ENCODE measurements at places on chromosomes 6 and 20.

DNA sequence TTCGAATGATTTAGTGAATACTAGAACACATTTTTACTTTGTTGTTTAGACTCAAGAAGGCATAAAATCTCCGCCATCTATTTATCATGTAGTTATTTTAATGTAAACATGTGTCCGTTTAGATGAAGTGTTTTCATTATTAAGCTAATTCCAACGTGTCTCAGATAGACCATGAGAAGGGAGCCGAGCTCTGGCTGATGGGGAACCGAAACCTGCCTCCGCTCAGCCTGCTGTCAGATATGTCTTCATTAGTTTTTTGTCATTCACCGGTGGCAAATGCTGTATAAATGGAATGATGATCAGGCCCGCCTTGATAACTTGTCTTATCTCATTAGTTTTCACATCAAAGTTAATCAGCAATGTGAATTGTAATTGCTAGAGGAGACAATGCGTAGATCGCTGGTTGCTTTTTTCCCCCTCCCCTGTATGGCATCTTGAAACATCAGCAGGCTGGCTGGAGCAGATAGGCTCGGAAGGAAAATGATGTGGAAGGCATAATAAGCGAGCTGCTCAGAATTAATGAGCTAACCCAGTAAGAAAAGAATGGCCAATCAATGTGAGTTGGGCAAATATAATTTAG, 136.4 kb downstream of the LINC00237 start:
- no peaks in the 10 kb centered on the region for H3K4me1 ChIP-seq
- no peaks in the 10 kb centered on the region for H3K36me3 ChIP-seq
- no peak overlapping the region for H3K4me3 ChIP-seq
- H3K27me3 ChIP-seq = no peaks in the 10 kb centered on the region
- DNase-seq = no peak
- H3K27ac ChIP-seq = no peak overlapping the region

GRCh38 chr20:34578521-34578920, 20.0 kb downstream of the MAP1LC3A start:
- no peaks in the 10 kb centered on the region for H3K4me1 ChIP-seq
- H3K27me3 ChIP-seq = no peaks in the 10 kb centered on the region
- H3K4me3 ChIP-seq = no peak overlapping the region
- H3K36me3 ChIP-seq = peaks cover 5% of the 10 kb centered on the region
- no peak for DNase-seq
- no peak overlapping the region for H3K27ac ChIP-seq

DNA sequence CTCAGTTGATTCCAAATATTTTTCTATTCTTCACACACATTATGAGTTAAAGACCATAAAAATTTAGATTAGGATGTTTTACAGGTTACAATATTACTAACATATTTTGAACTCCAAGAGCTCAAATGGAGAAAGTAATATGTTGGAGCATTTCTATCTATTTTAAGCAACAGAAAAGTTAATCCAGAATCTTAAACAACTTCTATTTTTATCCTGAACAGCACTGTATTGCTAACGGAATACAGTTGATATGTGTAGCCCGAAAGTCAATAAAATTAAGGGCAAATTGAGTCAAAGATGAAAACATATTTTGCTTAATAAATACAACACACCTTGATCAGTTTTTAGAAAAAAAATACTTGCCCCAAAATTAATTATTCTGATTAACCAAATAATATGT, 97.4 kb downstream of the ME1 start:
- H3K4me1 ChIP-seq = no peaks in the 10 kb centered on the region
- H3K4me3 ChIP-seq = no peak overlapping the region
- no peaks in the 10 kb centered on the region for H3K36me3 ChIP-seq
- no peaks in the 10 kb centered on the region for H3K27me3 ChIP-seq

GRCh38 chr6:31020057-31020456, 9.8 kb downstream of the MUC22 start:
- H3K27me3 ChIP-seq = no peaks in the 10 kb centered on the region
- DNase-seq = no peak
- no peak overlapping the region for H3K27ac ChIP-seq
- no peak overlapping the region for H3K4me3 ChIP-seq

- no peak overlapping the region for H3K27ac ChIP-seq
- peaks cover 24% of the 10 kb centered on the region for H3K4me1 ChIP-seq
- no peaks in the 10 kb centered on the region for H3K27me3 ChIP-seq
- no peak overlapping the region for H3K4me3 ChIP-seq
- DNase-seq = no peak
These were observed 74.0 kb downstream of the ANKRD6 start for GRCh38 chr6:89506716-89507617.

GRCh38 chr6:12935637-12936036, 219.1 kb downstream of the PHACTR1 start:
- no peaks in the 10 kb centered on the region for H3K4me1 ChIP-seq
- H3K27ac ChIP-seq = no peak overlapping the region
- H3K27me3 ChIP-seq = no peaks in the 10 kb centered on the region
- no peaks in the 10 kb centered on the region for H3K36me3 ChIP-seq

DNA sequence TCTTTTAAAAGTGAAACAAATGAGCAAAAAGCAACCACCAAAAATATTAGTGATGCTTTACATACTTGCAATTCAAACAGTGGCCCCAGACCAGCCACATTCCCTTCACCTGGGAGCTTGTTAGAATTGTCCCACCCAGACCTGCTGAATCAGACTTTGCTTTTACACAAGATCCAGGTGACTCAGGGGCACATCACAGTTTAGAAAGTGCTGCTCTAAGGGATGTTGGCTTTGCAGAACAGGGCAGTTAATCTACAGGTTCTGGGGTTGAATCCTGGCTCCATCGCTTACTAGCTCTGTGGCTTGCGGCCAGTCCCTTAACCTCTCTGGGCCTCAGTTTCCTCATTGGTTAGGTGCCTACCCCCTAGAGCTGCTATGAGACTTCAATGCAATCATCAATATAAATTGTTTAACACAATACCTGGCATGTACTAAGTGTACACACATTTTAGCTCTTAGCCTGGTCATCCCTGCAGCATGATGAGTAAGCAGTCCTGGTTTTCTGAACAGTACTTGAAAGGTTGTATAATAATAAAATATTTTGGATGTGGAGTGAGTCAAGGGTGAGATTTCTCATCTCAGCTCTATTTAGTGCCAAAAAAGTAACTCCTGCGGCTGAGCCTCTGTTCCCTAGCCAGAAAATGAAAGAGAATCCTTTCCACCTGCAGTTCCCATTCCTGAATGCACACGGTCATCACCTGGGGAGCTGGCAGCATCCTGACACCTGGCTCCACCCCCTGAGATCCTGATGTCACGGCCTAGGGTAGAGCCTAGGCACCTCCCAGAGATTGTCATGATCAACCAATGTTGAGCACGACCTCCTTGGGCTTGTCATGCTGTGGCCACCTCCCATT, 162.7 kb downstream of the ANKRD60 start:
- no peaks in the 10 kb centered on the region for H3K27me3 ChIP-seq
- no peaks in the 10 kb centered on the region for H3K4me1 ChIP-seq
- H3K36me3 ChIP-seq = no peaks in the 10 kb centered on the region
- no peak overlapping the region for H3K27ac ChIP-seq

GRCh38 chr6:46269447-46270229, 98.9 kb upstream of the ENPP5 start:
- DNase-seq = no peak
- H3K4me3 ChIP-seq = no peak overlapping the region
- H3K4me1 ChIP-seq = no peaks in the 10 kb centered on the region
- H3K27ac ChIP-seq = no peak overlapping the region

DNA sequence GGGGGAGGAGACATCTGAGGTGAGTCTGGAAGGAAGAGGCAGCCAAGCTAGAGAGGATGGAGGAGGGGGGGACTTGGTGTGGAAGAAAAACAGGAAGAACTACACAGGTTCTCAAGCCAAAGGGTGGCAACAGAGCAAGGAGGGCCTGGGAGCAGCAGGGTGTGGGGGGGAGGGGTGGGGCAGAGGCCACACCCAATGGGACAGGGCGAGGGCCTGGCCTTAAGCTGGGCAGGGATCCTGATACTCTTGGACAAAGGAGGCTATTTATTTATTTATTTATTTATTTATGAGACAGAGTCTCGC, 359.0 kb downstream of the ZFAND3 start:
- H3K36me3 ChIP-seq = no peaks in the 10 kb centered on the region
- peaks cover 2% of the 10 kb centered on the region for H3K4me1 ChIP-seq
- H3K27me3 ChIP-seq = no peaks in the 10 kb centered on the region
- no peak for DNase-seq
- H3K27ac ChIP-seq = no peak overlapping the region
- H3K4me3 ChIP-seq = no peak overlapping the region

DNA sequence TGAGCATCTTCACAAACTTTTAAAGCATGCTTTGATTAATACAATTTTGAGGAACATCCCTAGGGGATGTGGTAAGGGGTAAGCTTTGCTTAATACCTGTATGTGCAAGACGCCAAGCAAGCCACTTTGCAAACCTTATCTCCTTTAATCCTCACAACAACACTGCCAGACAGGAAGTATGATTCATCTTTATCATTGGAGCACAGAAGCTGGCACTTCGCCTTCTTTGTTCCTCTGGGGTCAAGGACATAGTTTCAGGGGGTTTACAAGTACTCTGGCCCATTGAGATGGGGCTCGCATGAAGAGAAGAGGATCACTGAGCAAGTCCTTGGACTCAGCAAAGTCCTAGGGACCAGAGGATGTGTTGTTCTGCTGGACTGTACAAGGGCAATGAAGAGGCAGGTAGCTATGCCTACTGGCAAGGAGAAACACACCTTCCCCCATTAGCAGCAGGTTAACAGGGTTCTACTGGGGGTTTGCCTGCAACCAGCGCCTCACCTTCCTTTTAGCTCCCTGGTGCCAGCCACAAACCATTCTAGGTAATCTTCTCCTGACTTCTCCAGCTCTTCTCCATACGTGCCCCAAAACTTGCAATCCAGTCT, 8.8 kb downstream of the TMEM244 start:
- no peak overlapping the region for H3K4me3 ChIP-seq
- no peaks in the 10 kb centered on the region for H3K4me1 ChIP-seq
- no peaks in the 10 kb centered on the region for H3K27me3 ChIP-seq
- DNase-seq = no peak

DNA sequence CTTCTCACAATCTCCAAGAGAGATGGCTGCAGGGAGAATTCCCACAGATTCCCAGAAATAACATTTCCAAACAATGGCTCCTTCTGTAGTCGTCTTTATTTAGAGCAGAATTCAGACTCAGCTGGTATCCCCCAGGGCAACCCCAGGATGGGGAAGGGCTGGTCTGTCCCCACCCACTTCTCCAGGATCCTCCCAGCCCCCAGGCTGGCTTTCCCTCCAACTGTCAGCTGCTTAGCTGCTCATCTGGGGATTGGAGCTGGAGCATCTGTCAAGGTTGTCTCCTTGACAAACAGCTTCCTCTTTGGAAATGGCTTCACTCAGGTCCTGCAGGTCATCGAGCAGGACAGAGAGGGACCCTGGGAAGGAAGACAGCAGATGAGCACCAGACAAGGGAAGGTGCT, 3.5 kb upstream of the PSORS1C2 start:
- H3K36me3 ChIP-seq = peaks cover 45% of the 10 kb centered on the region
- no peak overlapping the region for H3K27ac ChIP-seq
- no peak overlapping the region for H3K4me3 ChIP-seq
- DNase-seq = no peak
- H3K4me1 ChIP-seq = peaks cover 2% of the 10 kb centered on the region

- H3K27me3 ChIP-seq = no peaks in the 10 kb centered on the region
- DNase-seq = no peak
- peaks cover 4% of the 10 kb centered on the region for H3K4me1 ChIP-seq
- H3K36me3 ChIP-seq = no peaks in the 10 kb centered on the region
- no peak overlapping the region for H3K4me3 ChIP-seq
- H3K27ac ChIP-seq = no peak overlapping the region
These were observed 114.0 kb downstream of the VEGFA start for GRCh38 chr6:43883847-43884651.

DNA sequence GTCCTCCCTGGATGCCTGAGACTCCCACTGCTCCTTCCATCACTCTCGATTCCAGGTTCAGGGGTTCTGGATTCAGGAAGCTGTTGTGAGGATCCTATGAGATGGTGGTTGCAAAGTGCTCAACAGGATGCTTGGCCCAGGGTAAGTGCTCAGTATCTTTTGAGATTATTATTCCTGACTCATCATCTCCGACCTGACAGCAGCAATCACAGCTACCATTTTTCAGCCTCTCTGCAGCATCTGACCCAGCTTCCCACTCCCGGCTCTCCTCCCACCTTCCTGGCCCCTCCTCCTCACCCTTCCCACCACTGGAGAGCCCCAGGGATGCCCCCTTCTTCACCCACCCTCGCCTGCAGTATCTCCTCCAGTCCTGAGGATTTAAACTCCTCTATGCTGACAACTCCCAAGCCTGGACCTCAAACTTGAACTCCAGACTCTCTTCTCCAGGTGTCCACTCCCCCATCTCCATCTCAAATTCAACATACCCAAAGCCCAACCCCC, 36.8 kb upstream of the KCNB1 start:
- H3K27me3 ChIP-seq = no peaks in the 10 kb centered on the region
- DNase-seq = no peak
- H3K27ac ChIP-seq = no peak overlapping the region

- H3K27me3 ChIP-seq = no peaks in the 10 kb centered on the region
- no peaks in the 10 kb centered on the region for H3K36me3 ChIP-seq
- no peak overlapping the region for H3K4me3 ChIP-seq
These were observed 87.5 kb downstream of the CRYBG1 start for GRCh38 chr6:106448000-106448426.

GRCh38 chr20:63116412-63117106, 99.4 kb downstream of the YTHDF1 start:
- H3K27ac ChIP-seq = no peak overlapping the region
- H3K4me1 ChIP-seq = no peaks in the 10 kb centered on the region
- no peaks in the 10 kb centered on the region for H3K27me3 ChIP-seq
- peak; percentile 65 for DNase-seq
- no peaks in the 10 kb centered on the region for H3K36me3 ChIP-seq

DNA sequence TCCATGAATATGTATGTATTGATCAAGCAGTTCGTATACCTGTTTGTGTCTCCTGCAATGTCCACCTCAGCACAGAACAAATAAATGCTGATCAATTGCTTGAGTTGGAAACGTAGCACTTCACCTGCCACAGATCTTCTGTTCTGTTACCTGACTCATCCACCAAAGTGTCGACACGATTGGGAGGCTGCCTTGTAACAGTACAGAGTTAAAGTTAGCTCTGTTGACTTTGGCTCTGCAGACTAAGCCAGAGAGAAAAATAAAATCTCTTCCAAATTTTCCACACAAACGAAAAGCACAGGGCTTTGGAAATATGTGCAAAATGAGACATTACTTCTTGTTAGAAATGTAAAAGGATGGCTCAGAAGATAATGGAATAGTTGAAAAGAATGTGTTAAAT, 245.4 kb downstream of the NRN1 start:
- H3K4me1 ChIP-seq = no peaks in the 10 kb centered on the region
- no peaks in the 10 kb centered on the region for H3K27me3 ChIP-seq
- H3K36me3 ChIP-seq = no peaks in the 10 kb centered on the region
- no peak for DNase-seq

Measured in neuronal stem cell (in vitro differentiated cells).